ENCODE measurements at places on chromosomes 2 and 18. TPM values are rescaled to one million over a fixed set of nuclear protein-coding genes. Genes with fewer than 3 reads are reported as not detected.

EMX1 gene
- total RNA-seq, result not detected

CPO gene
- total RNA-seq, result not detected

DOK6 gene
- 0.32 TPM for total RNA-seq

FBXO11 gene
- 19.8 TPM for total RNA-seq
